ENCODE measurements at places on chromosomes 2 and 18.

DNA sequence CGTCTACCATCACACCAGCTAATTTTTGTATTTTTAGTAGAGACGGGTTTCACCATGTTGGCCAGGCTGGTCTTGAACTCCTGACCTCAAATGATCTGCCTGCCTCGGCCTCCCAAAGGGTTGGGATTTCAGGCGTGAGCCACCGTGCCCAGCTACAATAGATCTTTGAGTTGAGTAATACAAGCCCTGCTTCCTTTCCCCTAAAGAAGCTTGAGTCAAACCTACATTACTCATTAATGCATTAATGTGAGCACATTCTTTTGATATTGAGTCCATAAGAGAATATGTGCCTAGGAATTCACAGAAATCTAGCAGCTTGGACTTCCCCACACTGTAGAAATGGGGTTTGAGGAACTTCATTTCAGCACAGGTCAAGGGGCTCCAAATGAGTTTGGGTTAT is 39.6 kb downstream of the PSMG2 start:
- peak; percentile 87 for DNase-seq

- DNase-seq, result no peak
Measured at GRCh38 chr2:111617299-111618225, 266.4 kb downstream of the ANAPC1 start.

GRCh38 chr2:206584323-206585116 is 57.8 kb upstream of the FAM237A start:
- no peak for DNase-seq

- DNase-seq, result no peak
Measured at GRCh38 chr18:69951182-69951581, 3.5 kb upstream of the CD226 start.

DNA sequence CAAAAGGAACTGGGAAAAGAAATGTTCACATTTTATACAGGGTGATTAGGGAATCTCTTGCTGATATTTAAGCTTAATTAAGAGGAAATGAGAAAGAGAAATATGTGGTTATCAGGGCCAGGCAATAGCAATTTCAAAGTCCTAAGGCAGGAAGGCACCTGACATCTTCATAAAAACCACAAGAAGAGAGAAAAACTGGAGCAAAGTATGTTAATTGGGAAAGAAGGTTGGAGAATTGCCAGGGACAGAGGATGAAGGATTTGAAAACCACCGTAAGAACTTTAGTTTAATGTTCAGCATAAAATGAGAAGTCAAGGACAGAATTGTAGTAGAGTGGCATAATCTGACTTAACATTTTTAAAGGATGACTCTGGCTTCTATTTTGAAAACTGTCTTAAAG is 691.8 kb upstream of the NRXN1 start:
- DNase-seq, result peak; percentile 38

DNA sequence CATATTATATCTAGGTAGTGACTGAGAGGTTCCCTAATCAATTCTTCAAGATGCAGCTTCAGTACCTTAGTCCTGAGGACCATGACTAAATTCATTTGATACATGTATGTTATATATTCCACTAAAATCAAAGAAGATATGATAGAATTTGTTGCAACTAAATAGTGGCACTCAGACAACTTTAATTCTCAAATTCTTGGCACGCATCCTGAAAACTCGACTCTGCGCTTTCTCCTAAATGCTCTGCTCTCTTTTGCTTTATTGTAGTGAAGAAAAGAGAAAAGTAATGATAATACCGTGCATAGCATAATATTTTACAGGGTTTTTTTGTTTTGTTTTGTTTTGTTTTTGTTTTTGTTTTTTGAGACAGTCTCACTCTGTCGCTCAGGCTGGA is 475.3 kb downstream of the ARHGAP15 start:
- DNase-seq, result no peak

GRCh38 chr18:57904535-57904934 is 101.4 kb upstream of the ATP8B1 start:
- DNase-seq, result no peak

DNA sequence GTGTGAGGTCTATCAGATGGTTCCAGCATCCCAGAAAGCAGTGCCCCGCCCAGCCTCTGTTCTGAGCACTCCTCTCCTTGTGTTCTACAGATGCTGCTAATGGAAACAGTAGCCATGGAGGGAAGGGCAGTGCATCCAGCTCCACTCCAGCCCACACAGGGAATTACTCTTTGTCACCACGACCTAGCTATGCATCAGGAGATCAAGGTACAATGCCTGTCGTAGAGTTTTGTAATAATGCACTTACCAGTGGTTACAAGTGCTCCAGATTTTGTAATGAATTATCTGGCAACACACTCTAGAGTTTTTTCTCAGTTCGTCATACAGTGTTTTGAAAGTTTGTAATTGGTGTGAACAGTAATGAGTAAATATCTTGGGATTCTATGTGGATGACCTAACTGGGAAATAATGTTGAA is 161.1 kb downstream of the ESCO1 start:
- DNase-seq, result peak; percentile 96

DNA sequence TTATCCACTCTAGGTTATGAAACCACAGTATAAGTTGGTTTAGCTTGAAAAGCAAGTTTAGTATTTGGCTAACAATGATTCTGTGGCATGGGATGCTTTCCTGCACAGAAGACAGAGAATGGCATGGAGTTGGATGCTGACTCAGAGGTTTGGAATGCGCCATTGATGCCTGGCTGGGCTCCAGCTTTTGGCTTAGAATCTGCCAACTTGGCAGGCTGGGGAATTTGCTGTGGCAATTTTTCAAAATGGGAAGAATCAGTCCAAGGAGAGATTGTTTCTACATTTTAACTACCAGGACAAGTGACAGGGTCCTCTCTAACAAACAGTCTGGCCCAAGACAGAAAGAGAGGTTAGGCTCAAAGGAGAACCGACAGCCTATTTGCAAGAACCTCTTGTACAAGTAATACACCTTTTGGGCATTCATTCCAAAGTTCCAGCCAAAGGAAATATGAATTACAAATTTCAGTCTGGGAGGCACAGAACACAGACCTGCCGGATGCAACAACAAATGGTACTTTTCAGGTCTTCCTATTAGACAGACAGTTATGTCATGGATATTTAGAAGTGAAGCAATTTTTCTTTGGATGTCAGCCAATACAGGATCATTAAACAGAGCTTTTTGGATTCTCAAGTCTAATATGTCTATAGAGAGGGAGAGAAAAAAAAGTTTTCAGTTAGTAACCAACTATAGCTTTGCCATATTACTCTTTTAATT is 1027.7 kb downstream of the TMEM182 start:
- peak; percentile 16 for DNase-seq

DNA sequence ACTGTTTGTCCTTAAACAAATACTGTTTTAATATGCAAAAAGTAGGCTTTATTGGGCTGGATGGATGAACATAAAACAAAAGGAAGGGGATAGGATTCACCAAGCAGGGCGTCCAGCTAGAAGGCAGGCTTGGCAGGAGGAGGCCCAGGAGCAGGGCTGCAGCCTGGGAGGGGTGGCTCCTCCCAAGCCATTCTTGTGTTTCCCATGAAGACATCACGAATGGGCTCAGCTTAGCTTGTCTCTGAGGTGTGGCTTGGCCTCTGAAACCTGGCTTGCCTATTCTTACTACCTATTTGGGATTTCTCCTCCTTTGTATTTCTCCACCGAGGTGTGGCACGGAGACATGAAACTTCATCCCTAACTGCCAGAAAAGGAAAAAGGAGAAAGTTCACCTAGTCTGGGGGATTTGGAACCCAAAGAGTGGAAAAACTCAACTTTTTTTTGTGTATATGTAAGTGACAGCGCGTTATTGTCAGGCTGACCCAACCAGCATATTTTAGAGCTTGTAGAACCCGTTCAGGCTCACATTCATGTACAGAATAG is 481.9 kb upstream of the SPRED2 start:
- no peak for DNase-seq

DNA sequence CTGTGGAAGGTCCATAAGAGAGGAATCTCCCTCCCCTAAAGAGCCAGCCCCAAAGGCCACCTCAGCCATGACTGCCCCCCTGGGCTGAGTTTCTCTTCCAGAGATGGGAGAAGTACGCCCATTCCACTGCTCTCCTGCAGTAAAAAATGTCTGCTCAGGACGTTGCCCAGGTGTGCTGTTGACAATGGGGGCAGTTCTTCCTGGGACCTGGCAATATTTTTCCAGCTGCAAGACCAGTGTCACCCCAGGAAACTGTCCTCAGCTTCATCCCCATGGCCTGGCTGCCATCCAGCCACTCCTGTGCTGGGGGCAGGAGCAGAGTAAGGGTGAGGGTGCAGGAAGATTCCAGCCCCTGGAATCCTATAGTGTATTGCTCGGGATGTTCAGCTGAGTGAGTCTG is 14.3 kb downstream of the CELF4 start:
- DNase-seq, result no peak
